ENCODE measurements at places on chromosomes 12 and 14.

GRCh38 chr12:5945071-5946008, at the start of gene ANO2:
Gene ANO2, minus strand, starts transcription at chr12:5945259. Its CDS starts 42 bp downstream, at chr12:5945217.
- DNase-seq: no peak

- DNase-seq: no peak
These were observed 82.1 kb upstream of the HSPB8 start for GRCh38 chr12:119096429-119097202.

- no peak for DNase-seq
These were observed 52.0 kb downstream of the HELB start for GRCh38 chr12:66354291-66354690.

- no peak for DNase-seq
These were observed 1.7 kb downstream of the TIGAR start for GRCh38 chr12:4322726-4323125.

- no peak for DNase-seq
These were observed 72.4 kb downstream of the MAP1LC3B2 start for GRCh38 chr12:116631619-116632018.

GRCh38 chr14:51609251-51609954, 42.3 kb upstream of the FRMD6 start:
- DNase-seq: peak; percentile 10

GRCh38 chr14:23567186-23568020, at the start of gene AP1G2:
Gene AP1G2, minus strand, starts transcription at chr14:23567791. Its CDS starts 477 bp downstream, at chr14:23567314.
- DNase-seq: peak; percentile 42

DNA sequence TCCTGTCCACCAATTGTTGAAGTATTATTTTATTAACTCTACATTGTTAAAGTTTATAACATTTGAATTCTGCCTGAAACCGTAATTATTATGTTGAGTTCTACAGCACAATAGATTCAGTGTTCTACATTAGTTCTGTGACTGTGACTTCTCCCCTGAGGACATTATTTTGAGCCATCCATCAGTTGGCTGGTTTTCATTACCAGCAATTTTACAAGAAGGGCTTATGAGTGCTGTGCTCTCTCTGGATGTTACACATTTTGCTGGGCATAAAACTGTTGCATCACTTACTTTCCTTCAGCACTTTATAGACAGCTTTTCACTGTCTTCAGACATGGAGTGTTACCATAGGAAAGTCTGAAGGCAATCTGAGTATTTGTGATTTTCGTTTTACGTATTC, 118.2 kb upstream of the KITLG start:
- DNase-seq: no peak

DNA sequence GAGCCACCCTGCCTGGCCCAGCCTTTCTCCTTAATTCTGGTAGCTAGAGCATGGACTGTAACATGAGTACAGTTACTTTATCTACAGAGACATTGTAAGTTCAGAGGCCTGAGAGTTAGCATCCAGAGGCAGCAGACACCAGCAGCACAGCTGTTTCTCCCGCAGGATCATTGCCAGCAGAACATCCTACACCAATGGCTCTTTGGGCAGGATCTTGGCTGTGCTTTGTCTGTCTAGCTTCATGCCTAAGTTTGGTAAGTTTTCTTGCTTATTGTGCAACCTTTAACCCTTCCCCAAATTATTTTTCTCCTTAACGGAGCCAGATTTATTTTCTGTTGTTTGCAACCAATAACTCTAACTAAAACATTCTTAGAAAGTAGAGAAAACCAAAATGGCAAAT, 21.6 kb downstream of the C12orf71 start:
- DNase-seq: no peak

GRCh38 chr12:58254463-58255100, 313.2 kb downstream of the ATP23 start:
- DNase-seq: no peak

DNA sequence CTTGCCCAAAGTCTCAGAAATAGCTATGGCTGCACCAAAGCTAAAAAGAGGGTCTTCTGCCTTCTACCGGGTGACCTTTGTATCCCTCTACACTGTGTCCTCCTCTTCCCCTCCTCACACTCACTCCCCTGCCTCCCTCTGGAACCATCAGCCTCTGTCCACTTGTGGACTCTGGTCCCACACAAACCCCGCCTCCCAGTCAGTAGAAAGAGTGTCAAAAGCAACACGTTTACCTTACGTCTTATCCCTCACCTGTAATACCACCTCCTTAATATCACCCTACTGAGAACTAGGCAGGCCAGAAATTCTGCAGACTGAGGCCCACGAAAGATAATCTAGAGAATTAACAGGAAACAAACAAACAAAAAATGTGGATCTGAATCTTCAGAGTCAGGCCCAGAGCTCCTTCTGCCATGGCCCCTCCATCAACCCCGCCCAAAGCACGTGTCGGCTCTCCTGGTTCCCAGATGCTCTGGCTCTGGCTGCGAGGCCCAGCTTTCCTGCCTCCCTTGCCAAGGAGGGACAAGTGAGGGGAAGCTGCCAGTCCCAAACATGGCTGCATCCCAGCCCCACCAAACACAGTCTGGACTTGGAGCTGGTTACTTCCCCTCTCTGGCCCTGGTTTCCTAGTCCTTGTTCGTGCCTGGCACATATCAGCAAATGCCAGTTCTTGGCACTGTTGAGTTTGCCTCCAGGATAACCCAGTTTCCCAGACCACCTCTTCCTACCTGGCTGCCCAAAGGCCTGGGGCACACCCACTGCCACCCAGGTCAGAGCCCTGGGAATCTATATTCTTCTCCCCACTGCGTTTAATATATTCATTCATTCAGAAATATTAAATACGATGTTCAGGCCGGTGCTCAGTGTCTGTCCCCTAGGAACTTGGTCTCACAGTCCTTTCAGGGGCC, 2.7 kb downstream of the ACTN1 start:
- no peak for DNase-seq

DNA sequence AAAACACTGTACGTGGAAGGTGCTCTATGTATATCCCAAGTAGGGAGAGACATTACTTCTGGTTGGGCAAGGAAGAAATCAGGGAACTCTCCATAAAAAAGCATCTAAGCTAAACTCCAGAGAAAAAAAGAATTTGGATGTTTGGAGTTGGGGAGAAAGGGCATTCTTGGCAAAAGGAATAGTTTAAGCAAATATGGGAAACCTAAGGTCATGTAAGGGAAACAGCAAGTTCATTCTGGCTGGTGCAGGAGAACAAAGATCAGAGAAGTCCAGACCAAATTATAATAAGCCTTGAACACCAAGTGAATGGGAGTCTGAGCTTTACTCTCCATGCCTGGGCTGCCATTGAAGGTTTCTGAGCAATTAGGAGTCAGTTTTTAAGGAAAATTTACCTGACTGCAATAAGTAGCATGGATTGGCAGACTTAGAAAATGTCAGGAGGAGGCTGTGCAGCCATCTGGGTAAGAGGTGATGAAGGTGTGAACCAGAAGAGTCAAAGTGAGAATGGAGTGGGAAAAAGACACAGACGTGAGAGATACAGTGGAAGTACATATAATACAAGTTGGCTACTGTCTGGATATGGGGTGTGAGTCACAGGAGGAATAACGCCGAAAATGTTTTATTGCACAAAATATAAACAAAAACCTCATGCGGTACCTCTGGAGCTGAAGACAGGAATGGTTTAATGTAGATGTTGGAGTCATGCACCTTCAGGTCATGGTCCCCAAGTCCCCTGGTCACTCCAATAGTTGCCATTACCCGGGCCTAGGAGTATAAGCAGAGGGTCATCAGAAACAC, 222.6 kb downstream of the MON2 start:
- no peak for DNase-seq

GRCh38 chr14:76217179-76217578, 65.5 kb downstream of the GPATCH2L start:
- no peak for DNase-seq

- DNase-seq: no peak
These were observed 23.1 kb upstream of the NKX2-8 start for GRCh38 chr14:36605506-36605857.
